ENCODE measurements at places on chromosomes 13 and 19.

DNA sequence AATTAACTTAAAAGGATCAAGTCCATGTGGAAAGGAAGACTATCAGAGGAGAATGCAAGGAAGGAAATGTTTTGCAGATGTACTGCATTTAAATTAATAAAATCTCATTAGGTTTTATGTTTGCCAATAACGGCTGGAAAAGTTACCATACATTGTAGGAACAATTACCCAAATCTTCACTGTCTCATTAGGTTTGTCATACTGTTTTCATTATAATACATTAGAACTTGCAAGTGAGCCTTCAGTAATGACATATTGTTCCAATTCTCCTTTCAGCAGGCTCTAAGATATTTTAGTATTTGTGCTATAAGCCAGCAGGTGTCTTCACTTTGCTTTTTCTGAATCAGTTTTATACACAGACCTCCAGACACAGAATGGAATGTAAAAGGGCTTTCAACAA lies 661.6 kb upstream of the KLHL1 start:
- DNase-seq, result no peak

GRCh38 chr13:50119591-50119990 lies 104.3 kb downstream of the KCNRG start:
- no peak for DNase-seq

DNA sequence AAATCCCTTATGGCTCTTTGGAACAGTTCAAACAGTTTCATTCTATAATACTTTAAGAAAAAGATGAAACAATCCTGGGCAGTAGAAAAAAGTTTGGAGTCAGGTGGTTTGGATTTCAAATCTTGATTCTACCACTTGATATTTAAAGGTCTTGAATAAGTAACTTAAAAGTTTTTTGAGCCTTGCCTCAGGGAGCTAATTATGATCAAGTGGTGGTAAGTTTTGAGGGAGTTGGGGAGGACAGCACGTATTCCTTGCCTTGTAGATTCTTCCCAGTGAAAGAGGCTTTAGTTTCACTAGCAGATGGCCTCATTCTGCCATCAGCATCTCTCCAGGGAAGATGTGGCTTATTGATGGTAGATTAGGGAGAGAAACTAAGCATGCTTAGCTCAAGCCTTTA lies 168.4 kb upstream of the CSNK1A1L start:
- no peak for DNase-seq

GRCh38 chr13:102870677-102871415 lies 25.0 kb downstream of the ERCC5 start:
- peak; percentile 73 for DNase-seq

- peak; percentile 82 for DNase-seq
These were observed 25.8 kb downstream of the LACC1 start for GRCh38 chr13:43905435-43906031.

- peak; percentile 54 for DNase-seq
These were observed 36.5 kb downstream of the B3GLCT start for GRCh38 chr13:31236211-31236786.

GRCh38 chr19:49533551-49534488 lies 6.0 kb downstream of the RCN3 start:
- DNase-seq, result peak; percentile 51

DNA sequence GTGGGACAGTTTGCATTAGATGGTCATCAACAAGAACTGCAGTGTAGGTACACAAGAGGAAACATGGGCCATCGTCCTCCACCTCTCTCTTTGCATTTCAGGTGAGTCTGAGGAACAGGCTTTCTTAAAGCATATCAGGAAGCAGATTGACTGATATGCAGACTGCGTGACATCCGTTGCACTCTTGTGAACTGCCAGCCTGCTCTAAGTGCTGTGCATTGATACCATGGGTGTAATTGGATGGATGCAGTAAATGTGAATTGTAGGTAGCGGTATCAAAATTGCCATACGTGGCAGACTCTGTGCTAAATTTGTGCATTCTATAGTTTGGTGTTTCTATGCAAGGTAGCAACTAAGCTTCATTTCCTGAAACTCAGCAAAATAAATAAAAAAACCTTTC lies 1008.3 kb downstream of the EFNB2 start:
- no peak for DNase-seq

DNA sequence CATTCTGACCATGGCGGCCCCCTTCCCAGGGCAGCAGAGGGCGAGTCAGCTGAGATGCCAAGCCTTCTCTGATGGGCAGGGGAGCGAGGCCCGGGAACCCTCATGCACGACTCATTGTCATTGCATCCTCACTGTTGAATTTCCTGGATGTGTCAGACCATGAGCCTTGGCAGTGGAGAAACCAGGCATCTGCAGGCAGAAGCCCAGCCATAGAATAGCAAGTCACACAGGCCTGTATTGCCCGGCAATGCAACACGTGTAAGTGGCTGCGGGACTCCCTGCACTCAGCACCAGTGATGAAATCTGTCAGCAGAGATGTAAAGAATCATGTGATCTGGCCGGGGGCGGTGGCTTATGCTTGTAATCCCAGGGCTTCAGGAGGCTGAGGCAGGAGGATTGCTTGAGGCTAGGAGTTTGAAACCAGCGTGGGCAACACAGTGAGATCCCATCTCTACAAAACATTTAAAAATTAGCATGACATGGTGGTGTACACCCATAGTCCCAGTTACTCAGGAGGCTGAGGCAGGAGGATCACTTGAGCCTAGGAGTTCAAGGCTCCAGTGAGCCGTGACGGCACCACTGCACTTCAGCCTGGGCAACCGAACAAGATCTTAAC lies 199.7 kb downstream of the KATNAL1 start:
- no peak for DNase-seq

DNA sequence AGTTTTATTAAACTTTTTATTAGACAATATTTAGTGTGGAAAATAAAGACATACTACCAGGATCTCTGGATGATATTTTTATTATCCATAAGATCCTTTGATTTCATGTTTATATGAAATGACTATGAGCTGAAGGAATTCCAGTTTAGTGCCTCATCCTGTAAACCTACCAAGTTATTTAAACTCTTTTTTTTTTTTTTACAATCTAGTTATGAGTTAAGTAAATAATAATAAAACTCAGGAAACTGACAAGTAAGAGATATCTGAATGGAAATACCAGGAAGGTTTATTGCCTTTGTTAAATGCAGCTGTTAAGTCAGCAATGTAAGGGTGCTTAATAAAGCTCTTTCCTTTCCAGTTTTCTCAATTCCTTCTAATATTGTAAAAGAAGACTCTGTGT lies 53.9 kb downstream of the RXFP2 start:
- DNase-seq, result peak; percentile 13

GRCh38 chr13:76968041-76968440 lies 19.7 kb downstream of the ACOD1 start:
- DNase-seq, result no peak

DNA sequence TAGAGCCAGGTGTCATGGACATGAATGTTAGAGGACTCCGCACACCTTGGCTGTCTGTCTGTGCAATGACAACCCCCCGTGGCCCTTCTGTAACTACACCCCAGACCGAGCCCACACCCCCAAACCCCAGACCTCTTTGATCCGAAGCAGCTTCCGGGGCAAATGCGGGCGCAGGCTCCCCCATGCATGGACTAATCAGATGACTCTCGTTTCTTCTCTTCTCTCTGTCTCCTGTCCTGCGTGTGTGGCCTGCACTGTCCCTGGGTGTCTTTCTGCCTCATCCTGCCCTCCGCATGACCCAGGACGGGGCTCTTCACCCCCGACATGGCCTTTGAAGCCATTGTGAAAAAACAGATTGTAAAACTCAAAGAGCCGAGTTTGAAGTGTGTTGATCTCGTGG lies 38.9 kb downstream of the TMED1 start:
- no peak for DNase-seq

DNA sequence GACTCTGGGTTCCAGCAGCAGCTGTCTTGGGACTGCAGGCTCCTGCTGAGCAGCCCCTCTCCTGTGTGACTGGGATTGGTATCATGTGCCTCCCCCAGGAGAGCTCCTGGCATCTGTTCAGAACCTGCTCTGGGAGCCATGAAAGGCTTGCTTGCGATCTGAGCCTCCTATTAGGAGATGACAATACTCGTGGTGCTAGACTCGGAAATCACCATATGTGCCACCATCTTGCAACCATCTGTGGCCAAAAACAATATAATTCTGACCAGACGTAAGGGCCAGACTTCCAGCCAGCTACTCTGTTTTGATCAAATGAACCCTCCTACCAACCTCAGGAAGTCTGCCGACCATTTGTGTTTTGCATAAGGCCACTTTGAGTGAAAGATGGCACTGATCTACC lies 484.7 kb downstream of the IRS2 start:
- no peak for DNase-seq

DNA sequence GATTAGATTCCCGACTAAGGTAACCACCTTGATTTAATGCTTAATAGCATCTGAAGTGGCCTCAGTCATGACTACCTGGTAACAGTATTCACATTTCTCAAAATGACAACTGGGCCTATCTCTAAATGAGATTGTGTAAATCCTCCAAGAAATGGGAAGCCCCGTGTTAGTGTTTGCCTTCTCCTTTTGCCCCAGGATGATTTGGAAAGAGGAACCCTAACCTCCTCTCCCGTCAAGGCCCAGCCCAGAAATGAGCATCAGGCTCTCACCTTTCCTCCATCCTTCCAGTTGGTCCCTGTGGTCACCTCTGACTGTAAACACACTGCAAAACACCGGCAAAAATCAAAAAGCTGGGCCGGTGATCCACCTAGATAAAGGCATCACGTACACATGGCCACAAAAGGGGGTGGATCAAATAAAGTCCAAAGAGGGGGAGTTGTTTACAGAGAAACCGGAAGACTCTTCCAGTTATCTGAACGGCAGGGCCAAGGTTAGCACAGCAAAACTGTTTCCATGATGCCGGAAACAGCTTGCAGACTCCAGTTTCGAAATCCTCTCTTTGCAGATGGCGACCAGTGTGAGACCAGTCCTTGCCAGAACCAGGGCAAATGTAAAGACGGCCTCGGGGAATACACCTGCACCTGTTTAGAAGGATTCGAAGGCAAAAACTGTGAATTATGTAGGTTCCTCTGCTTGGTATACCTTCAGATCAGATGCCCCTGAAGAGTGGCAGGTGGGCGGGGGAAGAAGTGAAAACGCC lies 16.4 kb downstream of the F10 start:
- no peak for DNase-seq

DNA sequence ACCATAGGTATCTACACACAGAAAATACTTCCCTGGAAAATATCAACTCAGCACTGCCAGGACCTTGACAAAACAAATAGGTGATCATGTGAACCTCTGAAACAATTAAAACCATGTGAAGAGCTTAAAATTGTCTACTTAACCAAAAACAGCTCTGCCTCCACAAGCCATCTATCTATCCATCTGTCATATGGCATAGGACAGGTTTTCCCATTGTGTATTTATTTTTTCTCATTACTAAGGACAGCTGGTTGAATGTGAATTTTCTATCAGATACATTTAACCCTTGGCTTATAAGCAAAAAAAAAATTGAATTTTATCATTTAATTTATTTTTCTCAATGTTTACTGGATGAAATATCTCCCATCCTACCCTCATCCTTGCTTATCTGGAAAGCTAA lies 279.5 kb downstream of the PCDH9 start:
- DNase-seq, result no peak

DNA sequence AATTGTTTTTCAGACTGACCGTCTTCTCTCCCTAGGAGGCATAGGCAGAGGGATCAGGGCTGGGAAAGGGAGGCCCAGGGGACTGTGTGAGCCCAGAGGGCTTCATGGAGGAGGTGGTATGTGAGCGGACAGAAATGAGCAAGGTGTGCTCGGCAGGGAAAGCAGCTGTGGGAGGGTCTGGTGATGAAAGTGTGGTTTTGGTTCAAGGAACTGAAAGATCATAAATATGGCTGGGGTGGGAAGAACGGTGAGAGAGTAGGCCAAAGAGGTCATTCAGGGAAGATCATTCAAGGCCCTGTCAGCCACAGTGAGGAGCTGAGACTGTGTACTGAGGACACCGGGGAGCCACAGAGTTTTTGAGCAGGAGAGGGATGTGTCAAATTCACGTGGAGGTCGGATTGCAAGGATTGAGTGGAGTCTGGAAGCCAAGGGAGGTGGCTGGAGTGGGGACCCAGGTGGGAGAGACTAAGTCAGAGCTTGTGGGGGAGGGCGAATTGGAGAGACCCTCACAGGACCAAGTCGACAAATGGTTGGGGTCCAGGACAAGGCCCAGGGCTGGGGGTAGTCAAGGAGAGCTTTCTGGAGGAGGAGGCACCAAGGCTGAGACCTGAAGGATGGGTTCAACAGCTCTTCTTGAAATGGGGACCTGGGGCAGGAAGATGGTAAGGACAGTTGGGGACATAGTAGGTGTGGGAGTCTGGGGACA lies 7.6 kb downstream of the PLD3 start:
- DNase-seq, result no peak

DNA sequence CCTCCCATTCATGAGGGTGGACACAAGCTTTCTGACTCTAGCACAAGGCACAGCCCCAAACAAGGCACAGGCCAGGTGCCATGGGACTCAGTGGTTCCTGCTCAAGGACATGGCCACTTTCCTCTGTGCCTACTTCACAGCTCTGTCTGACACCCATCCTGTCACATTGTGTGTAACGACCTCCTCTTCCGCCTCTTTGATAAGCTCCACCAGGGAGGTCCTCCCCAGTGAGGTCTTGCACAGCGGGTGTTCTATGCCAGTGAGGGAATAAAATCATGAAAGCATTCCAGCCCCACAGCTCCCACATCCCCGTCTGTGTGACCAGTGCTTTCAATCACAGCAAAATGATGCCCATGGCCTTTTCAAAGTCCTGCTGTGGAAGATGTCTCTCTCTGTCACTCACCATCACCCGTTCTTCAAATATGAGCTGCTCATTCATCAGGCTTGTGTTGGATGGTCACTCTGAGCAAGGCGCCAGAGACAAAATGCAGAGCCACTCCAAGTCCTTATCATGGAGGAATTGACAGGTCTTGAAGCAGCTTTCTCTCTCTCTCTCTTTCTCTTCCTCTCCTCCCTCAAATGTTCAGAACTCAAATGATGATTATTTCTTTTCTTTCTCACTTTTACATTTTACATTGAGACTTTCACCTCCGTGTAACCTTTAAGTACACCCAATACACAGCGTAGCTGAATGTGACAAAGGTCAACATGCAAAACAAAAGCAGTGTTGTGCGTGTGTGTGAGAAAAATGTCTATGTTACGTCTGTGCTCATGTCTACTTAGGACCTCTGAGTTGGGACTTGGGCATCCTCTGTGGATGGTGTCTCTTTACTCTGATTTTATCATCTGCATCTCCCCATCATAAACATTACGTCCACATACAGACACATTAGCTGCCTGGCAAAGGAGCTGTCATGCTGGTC lies 8.0 kb upstream of the SPATA13 start:
- no peak for DNase-seq

GRCh38 chr13:81184556-81185265 lies 843.8 kb upstream of the SPRY2 start:
- peak; percentile 52 for DNase-seq

- DNase-seq, result no peak
These were observed 88.6 kb downstream of the UBL3 start for GRCh38 chr13:29761815-29762214.

GRCh38 chr19:18434411-18435175 lies 3.3 kb downstream of the ISYNA1 start:
- no peak for DNase-seq
